K562 (cell line): ENCODE measurements at places on chromosomes 1 and 21.

DNA sequence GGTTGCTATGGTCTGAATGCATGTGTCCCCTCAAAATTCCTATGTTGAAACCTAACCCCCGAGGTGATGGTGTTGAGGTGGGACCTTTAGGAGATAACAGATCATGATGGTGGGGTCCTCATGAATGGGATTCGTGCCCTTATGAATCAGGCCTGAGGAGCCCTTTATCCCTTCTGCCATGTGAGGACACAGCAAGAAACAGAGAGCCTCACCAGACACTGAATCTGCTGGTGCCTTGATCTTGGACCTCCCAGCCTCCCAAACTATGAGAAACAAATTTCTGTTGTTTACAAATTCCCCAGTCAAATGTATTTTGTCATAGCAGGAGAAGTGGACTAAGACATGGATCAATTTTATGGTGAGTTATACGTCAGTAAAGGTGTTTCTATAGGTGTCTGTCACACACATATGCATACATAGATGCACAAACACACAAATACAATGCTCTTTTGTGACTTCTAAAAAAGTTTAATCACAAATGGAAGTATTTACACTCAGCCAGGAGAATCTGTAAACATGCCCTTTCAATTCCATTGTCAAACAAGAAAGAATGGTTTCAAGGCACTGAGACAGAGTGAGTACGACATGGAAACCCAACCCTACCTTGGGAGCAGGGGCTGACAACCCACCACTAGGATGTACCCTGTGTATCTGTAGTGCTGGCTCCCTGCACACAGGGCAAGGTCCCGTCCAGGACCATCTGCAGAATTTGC is 5.5 kb upstream of the ETS2 start:
- no peak for DNase-seq

GRCh38 chr1:159056069-159056698 is 20.4 kb downstream of the AIM2 start:
- no peak for DNase-seq

DNA sequence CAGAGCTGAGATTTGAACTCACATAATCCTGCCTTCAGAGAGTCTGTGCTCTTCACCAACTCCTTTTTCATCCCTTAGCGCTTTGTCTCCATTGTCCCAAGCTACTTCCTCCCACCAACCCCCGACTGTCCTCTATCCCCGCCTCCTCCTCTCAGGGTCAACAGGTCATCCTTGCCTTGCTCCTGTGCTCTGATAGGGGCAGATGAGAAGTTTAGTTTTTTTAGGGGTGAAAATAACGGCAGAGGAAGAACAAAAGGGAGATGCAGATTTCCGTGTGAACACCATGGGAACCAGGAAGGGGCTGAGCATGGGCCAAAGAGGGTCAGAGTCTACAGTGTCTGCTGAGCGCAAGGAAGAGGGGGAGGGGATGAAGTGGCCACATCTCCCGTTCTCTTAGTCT is 31.9 kb downstream of the GLUL start:
- DNase-seq = peak; percentile 85

DNA sequence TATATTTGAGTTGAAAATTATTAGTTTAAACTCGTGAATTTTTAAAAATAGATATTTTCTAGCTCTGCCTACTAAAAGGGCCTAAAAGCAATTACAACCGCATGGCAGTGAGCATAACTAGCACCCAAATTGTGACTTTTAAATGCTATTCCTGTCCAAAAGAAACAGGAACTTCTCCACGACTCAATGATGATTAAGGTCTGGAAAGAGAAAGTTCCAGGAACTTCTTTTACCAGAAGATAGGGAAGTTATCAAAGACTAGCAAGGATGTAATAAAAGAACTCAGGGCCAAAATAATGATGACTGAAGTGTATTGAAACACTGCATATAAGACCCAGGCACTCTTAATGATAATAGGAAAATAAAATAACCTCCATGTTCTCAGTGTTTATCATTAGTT is 313.0 kb downstream of the PLPP3 start:
- no peak for DNase-seq

DNA sequence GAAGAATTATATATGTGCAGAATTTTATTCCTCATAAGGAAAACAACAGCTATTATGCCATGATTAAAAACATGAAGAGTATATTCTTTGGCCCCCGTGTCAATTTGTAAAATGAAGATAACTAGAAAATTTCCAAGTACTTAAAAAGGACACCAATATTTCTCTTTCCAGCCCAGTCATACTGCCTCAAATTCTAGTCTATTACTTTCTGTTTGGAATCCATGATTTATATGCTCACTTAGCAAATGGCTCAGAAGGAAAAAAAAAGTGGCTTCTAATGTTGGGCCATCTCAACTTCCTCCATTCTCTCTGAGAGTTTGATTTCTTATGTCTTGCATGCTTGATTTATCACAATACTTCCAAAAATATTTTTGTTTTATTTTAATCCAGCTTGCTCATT is 1431.1 kb downstream of the AMY1C start:
- no peak for DNase-seq

GRCh38 chr1:76725864-76726619 is 141.2 kb upstream of the ST6GALNAC5 start:
- DNase-seq = no peak
